ENCODE measurements at places on chromosomes 16 and 17.

DNA sequence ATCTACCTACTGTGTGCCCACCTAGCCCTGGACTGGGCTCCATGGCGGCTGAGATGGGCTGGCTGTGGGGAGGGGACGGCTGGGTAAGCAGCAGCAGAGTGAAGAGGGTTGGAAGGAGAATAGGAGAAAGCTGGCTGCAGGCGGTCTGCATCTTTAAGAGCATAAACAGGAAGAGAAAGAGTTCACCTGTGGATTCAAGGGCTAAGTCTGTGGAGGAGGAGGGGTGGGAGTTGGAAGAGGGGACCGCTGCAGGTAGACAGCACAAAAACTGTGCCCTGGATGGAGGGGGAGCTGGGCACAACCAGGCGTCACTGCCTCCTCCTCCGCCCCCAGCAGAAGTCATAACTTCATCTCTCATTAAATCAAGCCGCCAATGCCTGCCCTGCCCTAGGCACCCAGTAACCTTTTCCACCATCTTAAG lies 677 bp downstream of the SLC13A2 start:
- no peak for DNase-seq

- no peak for DNase-seq
Observed at GRCh38 chr16:84673203-84673535, 24.9 kb downstream of the KLHL36 start.

GRCh38 chr16:16805809-16806208 lies 426.9 kb downstream of the NPIPA7 start:
- DNase-seq, result no peak

DNA sequence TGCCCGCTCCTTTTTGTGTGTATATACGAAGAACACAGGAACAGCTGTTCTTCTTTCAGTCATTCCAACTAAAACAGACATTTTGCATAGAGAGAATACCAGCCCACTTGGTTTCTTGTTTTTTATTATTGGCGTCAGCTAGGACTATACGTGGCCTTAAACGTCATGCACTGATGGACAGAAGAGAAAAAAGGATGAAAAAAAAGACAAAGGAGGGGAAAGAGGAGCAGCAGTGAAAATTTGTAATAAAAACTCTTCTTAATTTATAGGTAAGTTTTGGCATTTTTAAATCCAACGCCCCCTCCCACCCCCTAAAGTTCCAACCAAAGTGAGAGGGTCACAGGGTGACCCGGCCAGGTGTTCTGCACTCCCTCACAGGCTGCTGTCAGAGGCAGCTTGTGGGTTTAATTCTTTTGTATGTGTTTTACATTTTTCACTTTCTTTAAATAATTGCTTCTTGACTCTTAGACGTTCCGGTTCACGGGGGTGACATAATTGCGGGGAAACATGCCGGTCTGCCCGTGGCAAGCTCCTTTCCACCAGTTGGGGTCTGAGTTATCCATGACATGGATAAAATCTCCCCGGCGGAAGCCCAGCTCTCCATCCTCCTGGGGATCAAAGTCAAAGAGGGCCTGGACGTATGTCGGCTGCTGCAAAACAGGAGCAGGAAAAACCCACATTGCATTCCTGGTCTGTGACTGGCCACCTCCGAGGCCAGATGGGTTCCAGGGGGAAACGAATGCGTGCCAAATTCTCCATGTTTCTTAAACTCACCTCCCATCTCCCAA lies 30.9 kb upstream of the SLC25A19 start:
- DNase-seq, result no peak

- no peak for DNase-seq
Observed at GRCh38 chr17:80204626-80205468, 15.3 kb downstream of the SGSH start.

DNA sequence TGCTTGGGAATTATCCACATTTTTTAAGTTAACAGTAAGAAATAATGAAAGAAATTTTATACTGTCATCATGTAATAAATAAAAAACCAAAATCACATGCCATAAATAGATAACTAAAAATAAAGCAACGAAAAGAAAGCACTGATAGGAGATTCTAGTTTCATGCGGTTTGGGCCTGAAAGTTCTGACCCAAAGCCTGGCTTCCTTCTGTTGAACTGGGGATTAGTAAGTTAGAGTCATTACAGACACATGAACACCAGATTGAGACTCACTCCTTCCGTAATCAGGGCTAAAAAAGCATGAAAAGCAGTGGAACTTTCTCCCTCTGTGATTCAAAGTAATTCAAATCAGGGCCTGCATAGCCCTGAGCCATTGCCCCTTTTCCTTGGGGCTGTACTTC lies 13.2 kb upstream of the SLC6A2 start:
- DNase-seq, result no peak

DNA sequence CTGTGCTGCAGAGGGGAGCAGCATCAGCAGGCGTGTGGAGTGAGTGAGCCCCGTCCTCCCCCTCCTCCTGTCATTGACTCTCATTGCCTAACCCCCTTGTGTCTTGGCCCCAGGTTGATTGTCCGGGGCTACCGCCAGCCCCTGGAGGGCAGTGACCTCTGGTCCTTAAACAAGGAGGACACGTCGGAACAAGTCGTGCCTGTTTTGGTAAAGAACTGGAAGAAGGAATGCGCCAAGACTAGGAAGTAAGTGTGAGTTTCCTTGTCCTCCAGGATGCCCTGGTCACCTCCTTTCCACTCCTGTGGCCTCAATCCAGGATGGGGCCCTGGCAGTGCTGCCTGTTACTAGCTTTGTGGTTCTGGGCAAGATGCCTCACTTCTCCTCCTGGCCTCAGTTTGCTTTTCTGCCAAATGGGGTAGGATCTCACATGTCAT lies 87.0 kb downstream of the ABCC1 start:
- no peak for DNase-seq

GRCh38 chr17:79671085-79671694 lies 59.6 kb upstream of the ENPP7 start:
- no peak for DNase-seq

- no peak for DNase-seq
Observed at GRCh38 chr16:1366712-1367299, 15.1 kb downstream of the GNPTG start.

- DNase-seq, result no peak
Observed at GRCh38 chr17:39200070-39200879, at the start of gene RPL19. RPL19 (plus strand) TSS chr17:39200283; CDS start chr17:39200345, 62 bp downstream.

DNA sequence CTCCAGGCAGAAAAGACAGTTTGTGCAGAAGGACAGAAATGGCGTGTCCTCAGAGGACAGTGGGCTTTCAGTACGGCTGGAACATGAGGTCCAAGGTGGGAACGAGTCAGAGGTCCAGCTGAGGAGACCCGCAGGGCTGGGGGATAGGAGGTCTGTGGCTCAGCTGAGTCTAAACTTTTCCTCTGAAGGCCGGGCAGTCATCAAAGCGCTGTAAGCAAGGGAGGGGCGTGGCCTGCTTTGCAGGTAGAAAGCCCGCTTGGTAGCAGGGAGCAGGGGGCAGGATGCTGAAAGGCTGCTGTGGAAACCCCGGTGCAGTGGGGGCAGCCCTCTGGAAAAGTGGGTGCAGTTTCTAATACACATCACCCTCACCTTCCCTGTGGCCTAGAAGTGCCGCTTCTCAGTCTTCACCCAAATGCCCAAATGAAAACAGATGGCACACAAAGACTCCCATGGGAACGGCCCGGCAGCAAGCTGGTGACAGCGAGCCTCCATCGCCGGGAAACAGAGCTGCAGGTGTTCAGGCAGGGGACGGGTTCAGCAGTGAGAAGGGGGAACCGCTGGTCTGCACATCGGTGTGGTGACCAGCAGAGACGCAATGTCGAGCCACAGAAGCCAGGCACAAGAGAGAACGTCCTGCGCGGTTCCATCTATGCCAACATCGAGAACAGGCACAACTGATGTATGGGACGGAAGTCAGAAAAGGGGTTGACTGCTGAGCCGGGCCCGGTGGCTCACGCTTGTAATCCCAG lies 12.2 kb upstream of the OSGIN1 start:
- no peak for DNase-seq

DNA sequence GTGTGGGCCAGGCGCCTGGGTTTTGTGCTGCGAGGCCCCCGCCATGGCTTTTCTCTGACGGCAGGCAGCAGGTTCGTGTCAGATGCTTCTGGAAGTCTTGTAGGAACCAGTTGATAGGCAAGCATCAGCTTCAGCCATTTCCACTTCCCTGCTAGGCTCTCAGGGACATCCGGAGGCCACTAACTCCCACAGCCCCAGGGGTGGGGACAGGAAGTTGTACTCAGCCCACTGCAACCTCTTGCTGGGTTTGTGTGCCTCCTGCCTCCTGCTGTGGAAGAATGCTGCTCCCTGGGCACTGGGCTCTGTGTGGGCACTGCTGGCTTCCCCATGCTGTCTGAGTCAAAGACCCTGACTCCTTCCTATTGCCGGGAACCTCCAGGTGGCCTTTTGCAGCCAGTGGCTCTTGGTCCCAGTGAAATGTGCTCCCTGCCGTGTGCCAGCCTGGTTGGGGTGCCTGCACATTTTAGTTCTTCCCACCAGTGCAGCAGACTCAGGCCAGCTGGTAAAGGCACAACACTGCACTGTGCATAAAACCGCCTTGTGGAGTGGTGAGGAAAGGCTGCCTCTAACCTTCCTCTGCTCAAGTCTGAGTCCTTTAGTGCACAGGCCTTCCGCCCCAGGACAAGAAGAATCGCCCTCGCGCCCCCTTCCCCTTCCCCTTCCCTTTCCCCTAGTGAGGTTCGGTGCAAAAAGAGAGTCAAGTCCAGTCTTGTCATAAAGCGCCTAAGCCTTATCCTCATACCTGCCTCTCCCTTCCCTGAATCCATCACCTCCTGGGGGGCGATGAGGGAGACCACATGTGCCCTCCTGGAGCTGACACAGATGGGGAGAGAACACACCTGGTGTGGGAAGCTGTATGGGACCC lies 16.6 kb downstream of the LDHD start:
- peak; percentile 72 for DNase-seq

DNA sequence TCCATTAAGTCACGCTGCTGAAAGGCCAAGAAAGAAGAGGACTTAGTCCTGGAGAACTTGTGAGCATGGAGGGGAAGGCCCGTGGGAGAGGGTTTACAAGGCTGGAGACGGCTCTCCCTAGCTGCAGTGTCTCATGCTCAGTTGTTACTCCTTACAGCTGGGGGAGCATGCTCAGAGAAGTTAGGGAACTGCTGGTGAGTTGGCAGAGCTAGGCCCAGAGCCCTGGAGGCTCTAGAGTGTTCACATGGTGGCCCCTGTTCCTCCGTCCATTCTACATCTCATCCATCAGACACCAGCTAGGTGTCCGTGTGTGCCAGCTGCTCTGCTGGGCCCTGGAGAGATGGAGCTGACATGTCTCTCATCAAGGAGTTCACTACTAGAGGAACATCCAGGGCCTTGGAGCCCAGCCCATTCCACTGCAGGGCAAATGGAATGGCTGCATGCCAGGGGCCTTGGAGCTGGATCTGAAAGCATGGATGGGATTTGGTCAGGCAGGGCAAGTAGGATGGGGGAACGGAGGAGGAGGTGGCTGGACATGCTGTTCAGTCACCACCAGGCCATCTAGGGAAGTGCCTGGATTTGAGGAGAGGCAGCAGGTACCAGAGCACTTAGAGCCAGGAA lies 6.3 kb downstream of the XYLT2 start:
- no peak for DNase-seq

DNA sequence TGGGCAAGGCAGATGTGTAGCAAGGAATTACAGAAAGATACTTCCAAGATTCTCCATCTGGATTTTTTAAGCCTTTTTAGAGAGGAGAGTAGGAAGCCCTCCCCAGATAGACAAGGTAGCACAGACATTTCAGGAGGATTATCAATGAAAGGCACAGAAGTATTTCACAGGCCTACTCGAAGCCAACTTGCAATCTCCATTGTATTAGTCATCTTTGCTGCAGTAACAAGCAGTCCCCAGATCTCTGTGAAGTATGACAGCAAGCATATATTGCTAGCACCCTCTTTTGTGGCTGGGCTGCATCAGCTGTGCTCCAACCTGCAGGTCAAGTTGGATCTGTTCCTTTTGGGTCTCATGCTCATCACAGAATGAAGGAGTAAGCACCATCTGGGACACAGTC lies 101.6 kb downstream of the MAF start:
- no peak for DNase-seq

- no peak for DNase-seq
Observed at GRCh38 chr16:54326266-54326662, 39.7 kb upstream of the IRX3 start.

DNA sequence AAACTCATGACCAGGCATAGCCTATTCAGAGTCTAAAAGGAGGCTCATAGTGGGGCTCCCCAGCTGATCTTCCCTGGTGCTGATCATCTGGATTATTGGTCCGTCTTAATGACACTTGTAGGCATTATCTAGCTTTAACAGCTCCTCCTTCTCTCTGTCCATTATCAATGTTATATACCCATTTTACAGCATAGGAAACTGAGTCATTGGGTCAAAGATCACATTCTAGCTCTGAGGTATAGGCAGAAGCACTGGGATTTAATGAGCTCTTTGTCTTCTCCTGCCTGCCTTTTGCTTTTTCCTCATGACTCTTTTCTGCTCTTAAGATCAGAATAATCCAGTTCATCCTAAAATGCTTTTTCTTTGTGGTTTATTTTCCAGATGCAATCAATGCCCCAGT lies 756 bp downstream of the CCL2 start:
- no peak for DNase-seq

DNA sequence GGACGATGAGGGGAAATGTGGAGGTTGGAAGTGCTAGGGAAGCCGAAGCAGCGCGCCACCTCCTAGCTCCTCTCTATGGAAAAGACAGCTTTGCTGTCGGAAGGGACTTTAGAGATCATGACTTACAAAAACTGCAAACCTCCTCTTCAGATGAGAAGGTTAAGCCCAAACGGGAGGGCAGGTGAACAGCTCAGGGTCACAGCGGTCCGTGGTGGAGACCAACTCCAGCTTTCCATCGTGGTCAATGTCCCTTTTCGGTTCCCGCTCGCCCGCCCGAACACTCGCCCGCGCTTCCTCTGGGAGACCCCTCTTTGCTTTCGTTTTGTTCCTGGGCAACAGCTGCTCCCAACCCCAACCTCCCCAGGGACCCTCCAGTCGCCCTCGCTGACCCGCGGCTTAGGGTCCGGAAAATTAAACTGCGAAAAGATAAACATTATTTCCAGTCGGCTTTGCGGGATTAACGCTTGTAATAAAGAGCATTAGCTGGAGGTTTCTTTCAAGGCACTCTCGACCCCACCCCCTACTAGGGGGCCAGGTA lies 7.7 kb downstream of the IRX6 start:
- no peak for DNase-seq

GRCh38 chr16:83721676-83722075 lies 86.1 kb upstream of the HSBP1 start:
- no peak for DNase-seq

DNA sequence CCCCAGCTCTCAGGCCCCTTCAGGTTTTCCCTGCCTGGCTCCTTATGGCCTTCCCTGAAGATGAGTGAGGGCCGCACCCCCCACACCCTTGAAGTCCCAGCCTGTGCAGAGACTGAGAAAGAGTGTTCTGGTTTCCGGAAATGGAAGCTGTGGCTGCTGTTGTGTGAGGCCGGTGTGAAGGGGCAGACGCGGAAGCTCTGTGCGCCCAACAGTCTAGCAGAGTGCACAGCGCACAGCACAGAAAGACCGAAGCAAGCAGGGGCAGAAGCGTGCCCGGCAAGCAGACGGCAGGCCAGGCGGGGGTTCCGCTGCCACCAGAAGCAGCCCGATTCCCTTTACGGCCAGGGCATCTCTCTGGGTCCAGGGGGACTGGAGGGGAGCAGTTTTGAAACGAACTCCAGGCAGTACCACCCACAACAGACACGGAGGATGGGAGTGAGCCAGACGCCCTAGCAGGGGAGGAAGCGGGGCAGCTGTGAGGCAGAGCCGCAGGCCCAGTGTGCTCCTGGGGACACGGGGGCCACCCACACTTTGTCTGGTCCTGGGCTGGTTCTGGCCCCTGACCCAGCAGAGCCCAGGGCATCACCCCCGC lies 16.7 kb downstream of the TPSG1 start:
- peak; percentile 77 for DNase-seq

All from Jurkat, Clone E6-1 (cell line).